Activated T-helper 1 cell treated with Interleukin-2 at 50 U/mL for 16 hours (primary cell): ENCODE measurements at places on chromosomes 4 and X.

DNA sequence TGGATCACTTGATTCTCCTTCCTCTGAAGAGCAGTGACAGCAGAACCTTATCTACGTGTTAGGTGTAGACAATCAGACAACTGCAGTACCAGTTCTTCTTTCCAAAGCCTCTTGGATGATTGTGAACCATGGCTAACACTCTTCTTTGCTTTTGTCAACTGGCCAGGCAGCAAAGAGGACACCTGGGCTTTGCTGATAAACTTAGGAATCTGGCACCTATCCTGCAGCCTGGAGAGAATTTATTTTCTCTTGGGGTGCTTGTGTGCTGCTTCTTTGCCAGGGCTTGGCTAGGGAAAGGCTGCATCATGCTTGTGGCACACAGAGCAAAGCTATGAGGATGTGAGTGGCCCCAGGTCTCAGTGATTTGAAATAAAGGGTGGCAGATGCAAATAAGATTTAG is 77.4 kb downstream of the ANAPC4 start:
- no peak for DNase-seq

GRCh38 chr4:121771869-121772268 is 6.9 kb upstream of the SMIM43 start:
- DNase-seq, result no peak

DNA sequence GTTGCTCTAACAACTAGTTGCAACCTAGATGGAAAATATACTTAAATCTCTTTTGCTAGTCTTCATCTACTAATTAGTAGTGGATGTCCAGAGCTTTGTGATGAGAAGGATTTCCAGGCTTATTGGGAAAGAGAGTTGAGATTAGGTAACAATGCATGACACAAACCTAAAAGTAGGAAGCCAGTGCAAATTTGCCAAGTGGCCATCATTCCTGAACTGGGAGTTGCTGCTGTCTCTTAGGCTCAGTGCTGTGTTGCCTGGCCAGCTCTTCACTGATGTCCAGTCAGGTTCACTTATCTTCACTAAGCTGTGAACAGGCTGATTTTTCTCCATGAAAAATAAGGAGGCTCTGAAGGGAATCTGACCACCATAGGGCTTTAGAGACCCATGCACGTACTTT is 105.6 kb upstream of the AMOT start:
- no peak for DNase-seq

- no peak for DNase-seq
Measured at GRCh38 chr4:83387012-83387411, 52.4 kb upstream of the HPSE start.
